ENCODE measurements at places on chromosomes 4 and X. TPM values are rescaled to one million over a fixed set of nuclear protein-coding genes. Genes with fewer than 3 reads are reported as not detected.
A peak's percentile ranks its signal among the peaks of the same experiment; 100 is the strongest.

- peak; percentile 68 for DNase-seq
Observed at GRCh38 chr4:74228691-74229640, 71.0 kb downstream of the MTHFD2L start.

- DNase-seq = no peak
Observed at GRCh38 chr4:157023941-157024340, 52.0 kb upstream of the GLRB start.

- no peak for DNase-seq
Observed at GRCh38 chr4:41912546-41912945, 22.7 kb upstream of the TMEM33 start.

GRCh38 chrX:98897191-98897590, 1512.9 kb downstream of the PCDH19 start:
- no peak for DNase-seq

DNA sequence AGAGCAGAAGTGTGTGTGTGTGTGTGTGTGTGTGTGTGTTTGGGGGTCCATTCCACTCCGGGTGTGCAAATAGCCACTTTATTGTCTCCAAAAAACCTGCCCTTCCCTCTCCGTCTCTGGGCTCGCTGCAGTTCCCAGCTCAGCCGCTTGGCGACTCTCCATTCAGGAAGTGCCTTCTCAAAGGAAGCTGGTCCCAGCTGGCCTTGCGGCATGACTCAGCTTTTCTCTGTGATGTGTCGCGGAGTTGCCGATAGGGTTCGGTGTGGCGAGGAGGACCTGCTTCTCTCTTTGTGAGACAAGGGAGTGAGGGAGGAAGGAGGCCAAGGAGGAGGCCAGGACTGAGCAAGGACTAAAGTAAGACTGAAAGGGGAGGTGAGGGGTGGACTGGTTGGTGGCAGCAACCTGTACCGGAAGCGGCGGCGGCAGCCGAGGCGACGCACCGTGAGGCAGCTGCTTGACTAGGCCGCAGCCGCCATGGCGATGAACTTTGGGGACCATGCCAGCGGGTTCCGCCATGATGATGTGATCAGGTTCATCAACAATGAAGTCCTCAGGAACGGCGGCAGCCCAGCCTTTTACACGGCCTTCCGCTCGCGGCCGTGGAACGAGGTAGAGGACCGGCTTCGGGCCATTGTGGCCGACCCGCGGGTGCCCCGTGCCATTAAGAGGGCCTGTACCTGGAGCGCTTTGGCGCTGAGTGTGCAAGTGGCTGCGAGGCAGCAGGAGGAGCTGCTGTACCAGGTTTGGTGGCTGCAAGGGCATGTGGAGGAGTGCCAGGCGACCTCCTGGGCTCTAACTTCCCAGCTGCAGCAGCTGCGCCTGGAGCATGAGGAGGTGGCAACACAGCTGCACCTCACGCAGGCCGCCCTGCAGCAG, at the start of gene TEX13C:
TEX13C (plus strand) TSS at position 226 of the 876 bp plus-strand sequence; CDS start at position 475, 249 bp downstream.
- no peak for DNase-seq

DNA sequence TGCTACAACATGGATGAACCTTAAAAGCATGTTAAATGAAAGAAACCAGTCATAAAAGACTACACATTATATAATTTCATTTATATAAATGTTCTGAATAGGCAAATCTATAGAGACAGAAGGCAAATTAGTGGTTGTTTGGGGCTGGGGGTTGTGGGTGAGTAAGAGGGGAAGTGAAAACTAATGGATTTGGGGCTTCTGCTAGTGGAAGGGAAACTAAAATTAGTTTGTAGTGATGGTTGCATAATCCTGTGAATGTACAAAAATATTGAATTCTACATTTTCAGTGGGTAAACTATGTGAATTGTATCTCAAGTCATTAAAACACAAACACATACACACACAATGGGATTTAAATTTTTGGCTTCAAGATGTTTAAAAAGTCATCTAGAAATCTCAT, 25.4 kb upstream of the LIMCH1 start:
- DNase-seq = no peak

- no peak for DNase-seq
Observed at GRCh38 chr4:172654457-172654856, 514.2 kb upstream of the GALNT7 start.

DNA sequence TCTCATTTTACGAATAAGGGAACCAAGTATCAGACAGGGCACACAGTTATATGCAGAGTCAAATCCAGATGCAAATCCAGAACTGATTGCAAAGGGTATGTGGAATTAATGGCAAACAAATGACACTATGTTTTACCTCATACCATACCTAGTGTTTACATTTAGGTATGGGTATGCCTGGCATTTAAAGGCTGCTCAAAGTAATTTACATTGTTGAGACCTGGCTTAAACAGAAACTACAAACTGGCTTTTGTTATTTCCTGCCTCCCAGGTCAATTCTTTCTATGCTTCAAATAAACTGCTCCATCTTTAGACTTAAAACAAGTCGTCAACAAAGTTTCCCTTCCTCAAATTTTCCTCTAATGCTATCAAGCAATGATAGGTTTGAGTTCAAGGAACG, 33.7 kb downstream of the ANKRD17 start:
- no peak for DNase-seq

DNA sequence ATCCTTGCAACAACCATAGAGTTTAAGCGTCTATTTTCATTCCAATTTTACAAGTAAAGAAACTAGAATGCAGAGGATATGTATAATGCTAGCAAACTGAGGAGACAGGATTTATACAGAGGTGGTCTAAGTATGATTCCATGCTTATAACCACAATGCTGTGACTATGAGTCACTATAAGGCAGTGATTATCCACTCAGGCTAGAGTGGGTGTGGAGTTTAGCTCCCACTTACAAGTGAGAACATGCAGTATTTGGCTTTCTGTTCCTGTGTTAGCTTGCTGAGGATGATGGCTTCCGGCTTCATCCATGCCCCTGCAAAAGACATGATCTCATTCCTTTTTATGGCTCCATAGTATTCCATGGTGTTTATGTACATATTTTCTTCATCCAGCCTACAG, 41.6 kb upstream of the EDA2R start:
- DNase-seq = no peak

- no peak for DNase-seq
Observed at GRCh38 chr4:42151568-42152506, 618 bp downstream of the BEND4 start.

- no peak for DNase-seq
Observed at GRCh38 chrX:9482408-9482807, 17.6 kb downstream of the TBL1X start.

DNA sequence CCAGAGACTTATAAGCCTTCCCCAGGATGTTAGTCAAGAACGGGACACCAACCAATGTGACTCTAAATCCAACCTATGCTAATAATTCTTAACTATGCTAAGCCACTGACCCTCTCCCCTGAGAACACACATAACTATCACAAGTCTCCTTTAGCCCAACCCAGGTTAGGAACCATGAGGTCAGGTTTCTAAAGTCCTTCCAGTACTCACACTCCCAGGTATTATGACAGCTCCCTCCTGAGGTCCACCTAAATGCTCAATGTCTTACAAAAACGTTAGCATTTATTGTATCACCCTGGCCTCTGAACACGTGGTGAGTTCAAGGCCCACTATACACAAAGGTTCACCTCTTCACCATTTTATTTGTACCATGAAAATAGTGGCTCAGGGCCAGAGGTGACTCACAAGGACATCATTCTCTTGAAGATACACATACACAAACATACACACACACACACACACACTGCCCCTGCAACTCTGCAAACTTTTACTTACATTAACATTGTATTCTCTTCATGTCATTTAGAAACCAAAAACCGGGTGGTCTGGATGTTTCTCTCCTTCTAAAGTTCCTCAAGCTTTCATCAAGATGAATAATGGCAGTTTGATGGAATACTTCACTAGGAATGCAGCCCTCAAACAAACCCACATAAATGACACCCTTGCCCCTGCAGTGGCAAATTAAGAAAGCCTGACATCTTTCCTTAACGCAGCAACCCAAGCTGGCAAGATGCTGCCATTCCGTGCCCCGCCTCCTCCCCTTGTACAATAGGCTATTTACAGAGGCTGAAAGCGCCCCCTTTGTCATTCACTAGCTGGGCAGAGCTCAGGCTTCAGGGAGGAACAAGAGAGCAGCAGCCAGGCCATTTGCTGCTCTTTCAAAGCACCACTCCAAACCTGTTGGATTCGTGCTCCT, 17.7 kb downstream of the ACSL1 start:
- no peak for DNase-seq

DNA sequence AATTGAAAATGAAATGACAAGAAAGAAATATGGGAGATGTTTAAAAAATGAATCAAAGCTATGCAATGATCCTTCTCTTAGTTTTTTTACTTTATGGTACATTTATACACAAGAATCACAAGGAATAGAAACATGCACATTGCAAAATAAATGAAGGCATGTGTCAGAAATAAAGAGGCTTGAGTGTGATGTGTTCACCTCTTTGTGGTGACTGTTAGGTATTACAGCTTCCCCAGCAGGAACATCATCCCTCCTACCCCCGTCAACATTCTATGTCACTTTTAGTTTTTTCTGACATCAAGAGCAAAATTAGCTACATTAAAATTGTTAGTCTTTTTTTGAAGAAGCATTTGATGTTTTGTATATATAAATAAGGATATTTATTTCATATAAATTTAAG, 214.8 kb downstream of the SLC4A4 start:
- no peak for DNase-seq

DNA sequence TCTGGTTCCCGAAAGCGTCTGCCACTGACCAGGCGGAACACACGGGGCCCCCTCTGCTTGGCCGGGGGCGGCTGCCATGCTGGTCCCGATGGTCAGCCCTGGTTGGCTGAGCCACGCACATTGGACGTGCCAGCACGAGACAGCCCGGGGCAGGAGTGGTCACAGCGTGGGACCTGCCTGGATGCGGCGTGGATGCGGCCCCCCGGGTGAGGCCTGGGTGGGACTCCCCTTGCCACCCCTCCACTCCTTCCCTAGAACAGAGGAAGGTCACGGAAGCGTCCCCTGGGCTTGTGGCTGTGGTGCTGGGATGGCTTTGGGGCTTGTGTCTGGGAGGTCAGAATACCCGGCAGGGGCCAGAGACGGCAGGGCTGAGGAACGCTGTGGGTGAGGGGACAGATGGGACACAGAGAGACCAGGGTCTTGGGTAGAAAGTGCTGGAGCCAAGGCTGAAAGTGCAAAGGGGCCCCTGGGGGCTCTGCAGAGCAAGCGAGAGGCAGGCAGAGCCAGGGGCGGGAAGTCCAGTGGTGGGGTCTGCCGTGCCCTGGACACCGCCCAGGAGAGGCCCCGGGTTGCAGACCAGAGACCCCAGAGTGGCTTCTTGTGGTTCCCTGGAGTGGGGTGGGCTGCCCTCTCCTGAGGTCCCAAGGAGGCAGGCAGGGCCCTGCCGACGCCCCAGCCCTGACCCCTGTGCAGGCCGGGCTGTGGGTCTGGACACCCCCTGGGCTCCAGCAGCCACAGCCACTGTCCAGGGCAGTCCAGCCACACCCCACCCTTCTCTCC, 8.6 kb upstream of the CPLX1 start:
- peak; percentile 11 for DNase-seq

DNA sequence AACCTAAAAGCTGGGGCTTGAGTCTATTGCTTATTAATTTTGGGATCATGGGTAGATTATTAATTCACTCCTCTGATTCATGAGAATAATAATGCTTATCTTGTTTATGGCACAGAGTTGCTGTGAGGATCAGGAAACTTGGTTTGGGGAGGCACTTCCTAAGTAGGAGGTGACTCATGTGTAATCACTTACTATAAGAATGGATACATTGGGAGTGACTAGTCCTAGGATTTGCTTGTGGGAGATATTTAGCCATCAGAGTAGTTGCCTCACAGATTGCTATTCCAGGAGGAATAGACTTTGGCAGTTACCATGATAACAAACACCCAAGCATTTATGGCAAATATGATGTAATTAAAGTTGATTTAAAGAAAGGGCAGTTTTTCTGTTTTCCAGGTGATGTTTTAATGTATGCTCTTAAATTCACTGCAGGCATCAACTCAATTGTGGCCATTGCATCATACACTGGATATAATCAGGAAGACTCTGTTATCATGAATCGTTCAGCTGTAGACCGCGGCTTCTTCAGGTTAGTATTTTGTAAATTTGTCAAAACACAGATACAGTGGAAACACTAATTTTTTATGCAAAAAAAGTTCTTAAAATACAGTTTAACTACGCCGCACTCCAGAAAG, 41.9 kb downstream of the POLR2B start:
- no peak for DNase-seq

DNA sequence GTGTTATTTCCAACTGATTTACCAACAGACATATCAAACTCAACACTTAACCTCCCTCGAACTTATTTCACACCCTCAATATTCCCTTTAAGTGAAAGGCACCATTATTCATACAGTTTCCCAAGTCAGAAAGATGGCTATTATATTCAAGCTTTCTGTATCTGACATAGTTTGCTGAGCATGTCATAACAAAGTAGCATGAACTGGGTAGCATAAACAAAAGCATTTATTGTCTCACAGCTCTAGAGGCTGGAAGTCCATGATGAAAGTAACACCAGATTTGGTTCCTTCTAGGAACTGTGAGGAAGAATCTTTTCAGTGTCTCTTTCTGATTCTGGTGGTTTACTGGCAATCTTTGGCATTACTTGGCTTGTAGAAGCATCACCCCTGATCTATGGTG, 1388.6 kb downstream of the TECRL start:
- no peak for DNase-seq

DNA sequence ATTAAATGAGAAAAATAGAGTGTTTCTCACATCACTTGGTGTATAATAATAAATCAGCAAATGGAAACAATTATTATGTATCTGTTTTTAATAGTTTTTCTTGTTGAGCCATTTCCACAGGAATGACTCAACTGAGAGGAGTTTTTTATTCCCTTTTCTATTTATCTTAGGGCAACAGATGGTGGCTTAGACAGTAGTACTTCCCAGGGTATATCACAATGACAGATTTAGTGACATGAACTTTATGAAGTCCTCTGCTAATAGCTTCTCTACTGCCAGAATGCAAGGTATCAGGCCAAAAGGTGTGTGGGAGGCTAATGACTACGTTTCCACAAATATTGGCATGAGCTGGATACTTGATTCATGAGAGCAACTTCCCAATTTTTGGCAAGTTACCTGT, 126.7 kb downstream of the HTR2C start:
- DNase-seq = no peak

GRCh38 chr4:184590196-184590595, 59.1 kb downstream of the CASP3 start:
- DNase-seq = no peak

- no peak for DNase-seq
Observed at GRCh38 chr4:171334549-171334948, 478.7 kb upstream of the GALNTL6 start.

GRCh38 chr4:152090543-152090942, 329.7 kb upstream of the GATB start:
- DNase-seq = no peak

DNA sequence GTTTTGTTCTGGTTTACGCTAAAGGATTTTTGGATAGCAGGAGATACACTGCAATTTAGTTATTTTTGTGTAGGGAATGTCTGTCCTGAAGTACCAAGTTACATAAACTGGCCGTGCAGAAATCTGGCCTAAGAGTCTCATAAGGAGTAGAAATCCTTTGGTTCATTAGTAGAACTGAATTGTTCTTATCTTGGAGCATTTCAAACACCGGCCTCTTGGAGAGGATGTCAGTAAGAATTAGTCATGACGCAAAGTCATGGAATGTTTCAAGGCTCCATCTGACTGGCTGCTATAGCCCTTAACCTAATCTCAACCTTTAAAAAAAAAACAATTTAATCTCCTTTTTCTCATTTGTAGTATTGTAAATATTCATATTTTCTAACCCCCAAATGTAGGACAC, 15.2 kb downstream of the PDLIM3 start:
- DNase-seq = no peak

The ASB12 gene
- 2.7 TPM for total RNA-seq

The PPP3CA gene
- 20.5 TPM for total RNA-seq

The APELA gene
- total RNA-seq = not detected

The SH3D19 gene
- total RNA-seq = 96.7 TPM

The SPIN2B gene
- 7.8 TPM for total RNA-seq

The FHDC1 gene
- 0.19 TPM for total RNA-seq

The TENM3 gene
- total RNA-seq = 3.0 TPM

The SSX1 gene
- not detected for total RNA-seq

Data from Right ventricle myocardium superior (tissue), 1 donor.